ENCODE measurements at places on chromosomes 5 and 9.
A peak's percentile ranks its signal among the peaks of the same experiment; 100 is the strongest.

DNA sequence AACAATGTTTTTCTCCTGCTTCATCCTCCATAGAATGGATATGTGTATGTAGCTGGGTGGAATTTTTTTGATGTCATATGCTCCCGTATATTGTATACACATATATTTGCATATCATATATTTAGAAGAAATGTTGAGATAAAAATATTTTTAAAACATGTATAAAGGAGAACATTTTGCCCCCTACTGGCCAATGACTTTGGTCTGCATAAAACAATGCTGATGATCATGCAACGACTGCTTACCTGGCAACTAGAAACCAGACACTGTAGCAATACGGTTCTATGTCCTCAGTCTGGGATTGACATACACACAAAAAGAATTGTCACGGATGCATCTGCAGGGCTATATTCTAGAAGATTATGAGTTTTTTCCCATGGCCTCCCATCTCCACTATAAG lies 503.6 kb downstream of the ELAVL2 start:
- DNase-seq, result no peak

- no peak for DNase-seq
Measured at GRCh38 chr5:74376187-74376586, 264.3 kb downstream of the ENC1 start.

- DNase-seq, result peak; percentile 45
Measured at GRCh38 chr9:33374634-33375237, 27.6 kb downstream of the AQP7 start.

DNA sequence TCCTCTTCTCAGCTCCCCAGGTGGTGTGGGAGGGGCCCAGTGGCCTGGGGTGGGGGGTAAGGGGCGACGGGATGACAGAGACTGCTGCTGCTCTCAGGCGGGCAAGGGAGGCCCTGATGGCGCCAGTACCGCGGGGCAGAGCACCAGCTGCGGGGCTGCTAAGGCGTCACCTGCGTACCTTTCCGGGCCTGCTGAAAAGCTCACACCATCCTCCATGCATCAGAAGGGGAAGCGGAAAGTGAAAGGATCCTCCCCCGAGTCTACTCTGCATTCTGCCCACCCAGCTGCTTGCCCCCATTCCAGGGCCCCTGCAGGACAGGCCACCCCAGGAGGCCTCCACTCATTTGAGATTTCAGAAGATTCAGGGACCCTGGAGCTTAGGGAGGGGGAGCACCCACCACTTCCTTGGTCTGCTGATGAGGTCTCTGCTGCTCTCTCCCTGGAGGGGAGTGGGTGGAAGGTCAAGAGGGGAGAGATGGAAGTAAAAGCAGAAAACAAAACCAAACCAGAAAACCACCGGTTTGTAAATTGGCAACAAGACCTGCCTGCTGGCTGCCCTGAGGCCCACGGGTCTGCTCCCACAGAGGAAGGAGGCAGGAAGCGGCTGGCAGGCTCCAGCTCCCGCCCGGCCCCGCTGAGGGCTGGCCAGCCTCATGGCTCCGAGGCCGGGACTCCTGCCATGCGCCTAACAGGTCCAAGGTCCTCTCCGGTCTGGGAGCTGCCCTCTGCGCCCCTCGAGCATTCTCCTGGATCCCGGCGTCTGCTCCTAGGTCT lies 33.6 kb downstream of the PRRT1B start:
- peak; percentile 55 for DNase-seq

GRCh38 chr5:57386958-57387357 lies 95.7 kb downstream of the ACTBL2 start:
- no peak for DNase-seq

DNA sequence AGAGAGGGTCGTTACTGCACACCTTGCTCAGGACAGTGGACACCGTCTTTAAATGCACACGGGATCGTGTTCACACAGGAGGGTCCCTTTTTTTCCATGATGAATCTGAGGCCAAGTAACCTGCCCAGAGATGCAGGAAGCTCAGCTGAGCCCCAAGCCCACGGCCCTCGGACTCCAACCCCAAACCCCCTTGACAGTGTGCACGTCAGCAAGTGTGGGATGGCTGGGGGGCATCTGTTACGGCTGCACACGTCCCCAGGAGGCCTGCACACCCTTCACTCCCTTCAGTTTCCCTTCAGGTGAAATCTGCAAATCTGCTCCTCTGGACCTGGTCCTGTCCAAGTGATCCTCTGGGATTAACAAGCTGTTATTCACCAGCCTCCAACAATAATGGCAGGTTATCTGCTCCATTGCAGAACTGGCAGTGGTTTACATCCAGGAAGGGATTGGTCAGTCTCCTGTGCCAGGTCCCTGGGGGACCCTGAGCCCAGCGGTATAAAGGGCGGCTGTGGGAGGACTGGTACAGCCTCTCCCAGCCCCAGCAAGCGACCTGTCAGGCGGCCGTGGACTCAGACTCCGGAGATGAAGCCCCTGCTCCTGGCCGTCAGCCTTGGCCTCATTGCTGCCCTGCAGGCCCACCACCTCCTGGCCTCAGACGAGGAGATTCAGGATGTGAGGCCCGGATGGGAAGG lies at the start of gene LCN1:
Gene LCN1, plus strand, starts transcription at position 525 of the 692 bp plus-strand sequence. Its CDS starts 58 bp downstream, at position 583.
- no peak for DNase-seq

- no peak for DNase-seq
Measured at GRCh38 chr9:104941597-104941996, 13.6 kb upstream of the ABCA1 start.

DNA sequence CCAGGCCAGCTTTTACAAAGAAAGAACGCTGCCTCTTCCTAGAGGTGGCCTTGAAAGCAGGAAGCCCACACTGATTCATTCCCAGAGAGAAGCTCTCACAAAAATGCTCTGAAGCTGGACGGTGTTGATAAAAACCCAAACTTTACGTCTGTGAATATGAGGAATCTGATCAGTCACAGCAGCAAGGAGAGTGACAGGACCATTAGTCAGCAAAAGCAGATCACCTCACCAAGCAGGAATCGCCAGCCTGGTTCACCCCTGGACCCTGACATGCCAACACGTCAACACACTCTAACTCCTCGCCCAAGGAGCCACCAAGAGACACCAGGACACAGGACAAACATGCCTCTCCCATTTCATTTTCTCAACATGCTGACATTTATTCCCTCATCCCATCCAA lies 70.6 kb upstream of the ZNF622 start:
- DNase-seq, result no peak

- no peak for DNase-seq
Measured at GRCh38 chr5:14355391-14355790, 212.2 kb downstream of the TRIO start.

- no peak for DNase-seq
Measured at GRCh38 chr9:95516221-95516733, 494 bp downstream of the PTCH1 start.

- DNase-seq, result no peak
Measured at GRCh38 chr9:29773676-29774075, 2200.4 kb upstream of the C9orf72 start.

DNA sequence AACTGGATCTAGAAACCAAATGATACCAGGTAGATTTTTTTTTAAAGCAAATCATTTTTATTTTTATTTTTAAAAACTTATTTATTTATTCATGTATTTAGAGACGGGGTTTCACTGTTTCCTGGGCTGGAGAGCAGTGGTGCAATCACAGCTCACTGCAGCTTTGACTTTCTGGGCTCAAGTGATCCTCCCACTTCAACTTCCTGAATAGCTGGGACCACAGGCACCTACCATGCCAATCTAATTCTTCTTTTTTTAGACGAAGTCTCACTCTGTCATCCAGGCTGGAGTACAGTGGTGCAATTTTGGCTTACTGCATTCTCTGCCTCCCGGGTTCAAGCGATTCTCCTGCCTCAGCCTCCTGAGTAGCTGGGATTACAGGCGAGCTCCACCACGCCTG lies 41.3 kb upstream of the CDK20 start:
- DNase-seq, result no peak

DNA sequence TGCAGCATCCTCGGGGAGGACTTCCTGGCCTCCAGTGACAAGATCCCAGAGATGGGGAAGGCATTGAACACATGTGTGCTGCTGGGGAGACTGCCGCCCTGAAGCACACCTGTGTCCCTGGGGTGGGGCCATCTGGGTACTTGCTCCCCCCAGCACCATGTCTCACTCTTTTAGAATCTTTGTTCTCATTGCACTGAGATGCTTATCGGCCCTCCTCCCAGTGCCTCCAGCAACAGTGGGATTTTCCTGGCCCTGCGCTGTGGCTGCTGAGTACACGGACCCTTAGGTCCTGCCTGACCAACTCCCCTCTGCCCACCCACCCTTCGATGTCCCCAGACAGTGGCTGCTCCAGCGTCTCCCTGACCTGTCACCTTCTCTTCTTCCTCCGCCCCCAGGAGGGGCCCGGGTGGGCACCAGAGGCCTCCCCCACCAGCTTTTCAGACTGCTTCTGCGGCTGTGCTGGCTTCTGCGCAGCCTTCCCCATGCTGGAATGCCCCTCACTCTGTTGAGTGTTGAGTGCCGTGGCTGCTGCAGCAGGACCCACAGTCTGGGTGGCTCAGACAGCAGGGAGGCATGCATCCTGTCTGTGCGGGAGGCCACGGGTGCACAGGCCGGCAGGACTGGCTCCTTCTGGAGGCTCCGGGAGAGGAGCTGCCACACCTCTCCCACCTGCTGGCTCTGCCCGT lies 145.9 kb upstream of the IRX2 start:
- DNase-seq, result no peak

- DNase-seq, result no peak
Measured at GRCh38 chr5:150082374-150082773, 4.0 kb downstream of the CSF1R start.

- no peak for DNase-seq
Measured at GRCh38 chr9:93750045-93750444, 173.7 kb downstream of the PHF2 start.

- DNase-seq, result peak; percentile 84
Measured at GRCh38 chr9:136533775-136534157, 12.1 kb downstream of the NOTCH1 start.

- DNase-seq, result no peak
Measured at GRCh38 chr5:16740811-16741392, 124.1 kb upstream of the RETREG1 start.

- no peak for DNase-seq
Measured at GRCh38 chr5:42514754-42515153, 91.5 kb downstream of the GHR start.
